Sciatic nerve (tissue), 2 donors: ENCODE measurements at places on chromosomes 2 and 18. TPM values are rescaled to one million over a fixed set of nuclear protein-coding genes. Genes with fewer than 3 reads are reported as not detected.

DNA sequence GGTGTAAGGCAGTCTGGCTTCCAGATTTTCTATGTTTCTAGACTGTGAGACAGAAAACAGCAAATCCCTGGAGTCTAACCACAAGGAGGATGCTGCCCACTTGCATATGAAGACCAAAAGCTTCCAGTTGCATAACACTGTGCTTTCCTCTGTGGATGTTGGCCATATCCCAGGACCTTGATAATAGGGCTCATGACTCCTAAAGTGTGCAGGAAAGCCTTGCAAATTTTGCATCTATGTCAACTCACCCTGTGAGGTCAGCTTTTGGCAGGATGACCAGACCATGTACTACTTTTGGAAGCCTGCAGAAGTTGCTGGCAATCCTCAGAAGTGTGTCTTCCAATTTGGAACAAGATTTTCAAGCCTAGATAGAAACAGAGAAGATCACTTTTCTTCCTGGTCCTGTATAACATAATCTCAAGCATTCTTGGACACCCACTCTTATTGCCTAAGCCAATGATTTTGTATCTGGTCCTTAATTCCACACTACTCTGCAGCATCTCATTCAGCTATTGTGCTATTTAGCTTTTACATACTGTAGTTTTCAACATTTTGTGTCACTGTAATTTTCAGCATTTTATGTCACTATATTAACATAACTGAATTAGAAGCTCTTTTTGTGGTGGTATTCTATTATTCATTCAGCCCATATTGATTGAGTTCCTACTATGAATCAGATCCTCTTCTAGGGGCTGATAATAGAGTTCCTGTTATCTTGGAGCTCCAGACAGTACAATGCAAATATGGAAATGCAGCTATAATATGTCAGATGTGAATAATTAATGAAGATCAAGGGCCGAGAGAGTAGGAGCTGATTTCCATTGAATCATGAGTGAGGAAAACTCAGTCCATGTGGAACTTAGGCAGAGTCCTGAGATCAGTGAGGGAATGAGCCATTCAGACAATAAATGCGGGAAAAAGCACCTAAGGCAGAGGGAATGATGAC is 85.3 kb upstream of the RAB27B start:
- DNase-seq, result peak; percentile 86

GRCh38 chr2:111663471-111664274 is 220.3 kb downstream of the ANAPC1 start:
- DNase-seq, result no peak

DNA sequence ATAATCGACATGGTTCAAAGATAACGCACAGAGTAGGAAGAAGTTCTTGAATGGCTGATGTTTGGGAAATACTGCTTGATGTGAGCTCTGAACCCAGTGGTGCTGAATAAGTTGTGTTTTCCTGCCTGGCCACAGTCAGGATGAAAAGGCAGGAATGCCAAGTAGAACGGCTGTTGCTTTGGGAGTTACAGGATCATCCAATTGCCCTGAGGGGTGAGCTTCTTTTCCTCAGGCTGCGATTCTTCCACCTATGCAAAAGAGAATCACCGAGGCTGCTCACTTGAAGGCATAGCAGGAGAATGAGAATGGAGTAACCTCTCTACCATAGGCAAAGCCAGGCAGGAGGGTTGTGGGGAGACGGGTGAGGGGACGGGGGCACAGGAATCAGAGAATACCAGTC is 14.4 kb upstream of the IGFBP2 start:
- no peak for DNase-seq

DNA sequence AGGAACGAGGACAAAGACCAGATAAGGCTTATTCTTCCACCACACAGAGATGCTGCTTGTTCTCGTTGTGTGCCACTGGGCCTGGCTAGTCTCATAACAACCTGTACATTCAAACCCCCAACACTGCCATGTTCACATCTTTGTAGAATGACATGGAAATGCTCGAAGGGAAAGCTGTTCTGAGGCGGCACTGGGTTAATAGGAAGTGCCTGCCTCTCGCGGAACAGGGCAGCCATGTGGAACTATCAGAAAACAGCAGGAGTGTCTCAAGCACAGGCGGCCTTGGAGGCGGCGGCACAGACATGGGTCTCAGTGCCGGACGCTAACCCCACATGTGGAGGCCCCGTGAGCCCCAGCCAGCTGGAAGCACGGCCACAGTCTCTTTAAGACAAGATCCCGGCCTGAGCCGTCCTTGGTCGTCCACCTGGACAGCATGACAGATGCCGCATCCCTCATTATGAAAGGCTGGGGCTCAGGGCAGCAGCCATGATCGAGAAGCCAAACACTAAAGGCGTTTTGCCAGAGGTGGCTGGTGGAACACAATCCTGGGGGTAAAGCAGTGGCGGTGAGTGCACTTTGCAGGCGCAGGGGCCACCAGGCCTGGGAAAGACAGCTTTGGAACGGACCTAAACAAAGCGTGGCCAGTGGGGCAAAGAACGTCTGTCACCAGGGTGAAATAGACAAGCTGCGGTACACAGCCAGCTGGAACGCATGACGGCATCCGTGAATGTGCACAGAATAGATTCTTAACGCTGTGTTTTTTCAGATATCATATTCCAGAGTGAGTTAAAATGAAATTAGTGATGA is 161.0 kb downstream of the HDAC4 start:
- DNase-seq, result no peak

DNA sequence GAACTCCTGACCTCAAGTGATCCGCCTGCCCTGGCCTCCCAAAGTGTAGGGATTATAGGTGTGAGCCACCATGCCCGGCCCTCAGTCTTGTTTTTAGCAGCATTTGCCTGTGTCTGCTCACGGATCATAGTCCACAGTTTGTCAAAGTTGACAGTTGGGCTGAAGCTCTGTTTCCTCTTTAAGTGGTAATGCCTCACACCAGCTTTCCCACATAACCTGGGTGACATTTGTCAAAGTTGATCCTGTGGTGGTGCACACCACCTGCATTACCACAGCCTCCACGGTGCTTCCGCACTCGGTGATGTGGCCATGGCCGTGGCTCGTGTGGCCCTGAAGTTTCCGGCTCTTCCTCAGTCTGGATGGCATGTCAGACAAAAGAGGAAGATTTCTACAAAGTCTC is 27.1 kb downstream of the RAB31 start:
- no peak for DNase-seq

DNA sequence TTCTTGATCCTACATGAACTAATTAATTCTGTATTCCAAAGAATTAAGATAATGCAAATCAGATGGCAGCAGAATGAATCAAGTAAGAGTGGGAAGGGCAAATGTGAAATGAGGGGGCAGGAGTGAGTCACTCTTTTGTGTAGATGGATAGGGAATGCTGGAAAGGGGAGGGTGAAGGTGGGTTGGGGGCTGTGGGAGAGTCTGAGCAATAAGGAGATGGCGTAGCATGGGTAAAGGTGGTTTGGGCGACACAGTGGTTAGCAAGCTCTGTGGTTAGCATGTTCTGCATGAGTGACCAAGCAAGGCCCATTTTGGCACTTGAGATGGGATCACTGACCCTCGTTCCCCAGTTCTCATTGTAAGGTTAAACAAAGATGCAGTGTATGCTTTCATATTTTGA is 20.4 kb downstream of the GPD2 start:
- DNase-seq, result no peak

DNA sequence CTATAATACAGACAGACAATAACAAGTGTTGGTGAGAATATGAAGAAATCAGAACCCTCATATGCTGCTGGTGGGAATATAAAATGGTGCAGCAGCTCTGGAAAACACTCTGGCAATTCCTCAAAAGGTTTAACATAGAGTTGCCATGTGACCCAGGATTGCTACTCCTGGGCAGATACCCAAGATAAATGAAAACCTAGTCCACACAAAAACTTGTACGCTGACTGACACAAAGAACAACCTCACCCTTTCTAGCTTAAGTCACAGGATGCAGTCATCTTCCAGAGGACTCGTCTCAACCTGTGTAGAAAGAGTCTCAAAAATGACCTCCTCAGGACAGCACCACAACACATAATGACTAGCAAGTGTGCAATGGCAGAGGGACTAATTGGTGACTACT is 71.6 kb upstream of the ACAA2 start:
- DNase-seq, result no peak

DNA sequence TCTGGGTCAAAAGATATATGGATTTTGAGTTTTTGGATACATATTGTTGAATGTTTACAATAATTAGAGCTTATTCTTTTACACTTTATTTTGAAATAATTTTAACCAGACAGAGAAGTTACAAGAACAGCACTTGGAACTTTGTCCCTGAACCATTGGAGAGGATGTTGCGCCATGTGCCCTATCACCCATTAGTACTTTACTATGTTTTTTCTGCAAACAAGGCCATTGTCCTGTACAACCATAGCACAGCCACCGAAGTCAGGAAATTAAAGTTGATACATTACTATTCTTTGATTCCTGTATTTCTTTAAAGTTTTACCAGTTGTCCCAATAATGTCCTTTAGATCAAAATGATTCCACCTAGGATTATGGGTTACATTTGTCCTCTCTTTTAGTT is 188.8 kb downstream of the ACKR3 start:
- no peak for DNase-seq

DNA sequence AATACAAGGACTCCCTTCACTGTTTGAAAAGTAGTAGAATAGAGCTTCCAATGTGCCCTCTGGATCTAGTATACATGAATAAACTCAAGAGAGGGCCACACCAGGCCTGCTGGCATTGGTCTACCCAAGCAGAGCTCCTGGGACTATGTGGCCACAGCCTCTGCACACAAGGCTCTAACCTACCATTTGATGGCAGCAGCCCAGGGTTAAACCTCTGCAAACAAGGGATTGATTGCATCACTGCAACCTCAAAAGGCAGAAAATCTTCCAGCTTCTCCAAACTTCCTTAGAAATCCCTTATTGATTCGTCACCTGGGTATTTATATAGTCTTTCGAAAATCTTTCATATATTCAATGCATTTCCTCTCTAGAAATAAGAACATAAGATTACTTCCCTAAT is 147.6 kb upstream of the SETBP1 start:
- DNase-seq, result no peak

GRCh38 chr2:173496746-173497145 is 142.1 kb downstream of the CDCA7 start:
- DNase-seq, result no peak

GRCh38 chr2:47034973-47035609 is 119.5 kb upstream of the MCFD2 start:
- peak; percentile 76 for DNase-seq

Gene SFT2D3
- total RNA-seq, result 4.5 TPM

Gene SLC8A1
- total RNA-seq, result 21.0 TPM

Gene MITD1
- total RNA-seq, result 34.5 TPM

Gene ITM2C
- total RNA-seq, result 136 TPM

Gene COL4A3
- total RNA-seq, result 7.0 TPM

Gene STEAP3
- total RNA-seq, result 9.1 TPM

Gene MAP3K2
- total RNA-seq, result 62.0 TPM

Gene MAPRE3
- 26.7 TPM for total RNA-seq
